Umbilical cord (tissue), 2 donors: ENCODE measurements at places on chromosomes 7 and 10. TPM values are rescaled to one million over a fixed set of nuclear protein-coding genes. Genes with fewer than 3 reads are reported as not detected.
A peak's percentile ranks its signal among the peaks of the same experiment; 100 is the strongest.

- no peak for DNase-seq
Measured at GRCh38 chr10:26821699-26822570, 38.8 kb downstream of the ABI1 start.

CABCOCO1 gene
- 9.1 TPM for total RNA-seq

DNA sequence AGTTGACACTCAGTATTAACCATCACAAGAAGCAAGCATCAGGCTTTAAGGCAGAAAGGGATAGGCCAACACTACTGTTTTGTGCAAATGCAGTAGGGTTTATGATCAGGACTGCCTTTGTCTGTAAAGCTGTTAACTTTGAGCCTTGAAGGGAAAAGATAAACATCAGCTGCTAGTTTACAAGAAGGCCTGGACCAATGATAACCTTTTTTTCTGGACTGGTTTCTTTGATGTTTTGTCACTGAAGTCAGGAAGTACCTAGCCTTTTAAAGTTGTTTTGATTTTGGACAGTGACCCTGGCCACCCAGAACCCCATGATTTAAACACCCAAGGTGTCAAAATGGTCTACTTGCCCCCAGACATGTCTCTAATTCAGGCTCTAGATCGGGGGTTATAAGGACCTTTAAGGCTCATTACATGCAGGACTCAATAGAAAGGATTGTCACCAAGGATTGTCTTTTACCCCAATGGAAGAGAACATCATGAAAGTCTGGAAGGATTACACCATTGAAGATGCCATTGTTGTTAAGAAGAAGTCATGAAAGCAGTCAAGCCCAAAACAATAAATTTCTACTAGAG lies 50.1 kb downstream of the CROT start:
- DNase-seq: no peak

DNA sequence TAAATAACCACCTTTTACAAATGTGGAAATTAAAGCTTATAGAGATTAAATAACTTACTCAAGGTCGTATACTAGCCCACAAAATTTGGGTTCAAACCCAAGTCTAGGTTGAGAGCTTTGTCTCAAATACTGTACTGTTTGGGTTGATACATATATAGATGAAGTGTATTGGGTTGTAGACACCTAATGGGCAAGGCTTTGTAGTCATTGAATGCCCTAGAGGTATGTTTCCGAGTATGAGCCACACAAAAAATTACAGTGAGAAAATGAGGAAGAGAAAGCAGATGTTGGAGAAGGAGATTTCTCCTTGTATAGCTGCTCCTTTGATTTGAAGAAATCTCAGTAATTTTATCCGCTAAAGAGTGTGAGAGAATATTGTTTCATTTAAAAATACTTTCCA lies 60.6 kb downstream of the C1GALT1 start:
- no peak for DNase-seq

LIPF gene
- 5.5 TPM for total RNA-seq

GRCh38 chr10:121900443-121901174 lies 27.2 kb downstream of the ATE1 start:
- DNase-seq: peak; percentile 86

DNA sequence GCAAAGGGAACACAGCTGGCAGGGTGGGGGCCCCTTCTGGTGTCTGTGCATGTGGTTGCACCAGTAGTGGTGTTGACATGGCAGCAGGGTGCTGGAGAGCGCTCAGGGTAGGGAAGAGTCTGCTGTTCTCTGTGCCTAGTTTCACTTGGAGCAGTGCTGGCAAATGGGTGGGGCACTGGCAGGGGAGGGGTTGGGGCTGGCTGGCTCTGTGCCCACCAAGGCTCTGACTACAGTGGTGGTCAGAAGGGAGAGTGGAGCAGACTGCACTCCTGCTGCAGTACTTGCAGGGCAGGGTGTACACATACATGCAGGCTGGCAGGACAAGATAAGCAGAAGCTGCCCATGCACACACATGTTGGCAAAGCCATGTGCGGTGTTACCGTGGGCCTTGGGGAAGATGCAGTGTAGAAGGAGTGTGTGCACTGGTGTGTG lies 18.2 kb downstream of the FAM25A start:
- DNase-seq: no peak

TAS2R4 gene
- 4.1 TPM for total RNA-seq

GRCh38 chr7:1843271-1843861 lies 173.3 kb downstream of the ELFN1 start:
- DNase-seq: peak; percentile 26

STEAP1 gene
- 3.9 TPM for total RNA-seq

DNA sequence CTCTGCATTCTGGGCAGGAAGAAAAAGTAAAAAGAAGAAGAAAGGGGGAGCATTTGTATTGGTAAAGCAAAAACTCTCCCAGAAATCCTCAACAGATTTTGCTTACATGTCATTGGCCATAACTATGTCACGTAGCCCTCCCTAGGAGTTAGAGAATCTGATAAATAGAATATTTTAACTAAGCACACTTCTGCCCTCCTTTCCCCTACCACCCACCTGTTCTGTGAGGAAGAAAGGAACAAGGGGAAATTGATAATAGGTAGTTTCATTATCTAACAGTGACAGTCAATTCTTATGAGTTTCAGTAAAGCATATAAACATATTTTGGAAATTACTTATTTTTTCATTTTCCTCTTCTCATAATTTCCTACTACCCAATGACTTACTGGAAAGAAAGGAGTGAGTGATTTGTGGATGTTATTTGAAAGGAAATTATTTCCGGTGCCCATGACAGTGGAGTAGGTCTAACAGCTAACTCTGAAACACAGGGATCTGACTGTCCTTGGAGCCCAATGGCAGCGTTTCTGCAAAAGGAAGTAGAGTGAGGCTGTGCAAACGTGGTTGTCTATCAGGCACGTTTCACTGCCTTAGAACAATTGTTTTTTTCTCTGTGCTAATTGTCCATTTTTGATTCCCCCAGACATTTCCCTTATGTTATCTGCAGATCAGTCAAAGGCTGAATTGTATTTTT lies 128.6 kb upstream of the MDFIC start:
- no peak for DNase-seq

SPDYE9 gene
- total RNA-seq: 1.7 TPM

HYAL4 gene
- total RNA-seq: 2.6 TPM
